Stimulated activated CD8-positive, alpha-beta memory T cell treated with anti-CD3 and anti-CD28 coated beads, Interleukin-7, amount 100 ng/mL, for 1 hour (primary cell): ENCODE measurements at places on chromosomes 3 and 15.

DNA sequence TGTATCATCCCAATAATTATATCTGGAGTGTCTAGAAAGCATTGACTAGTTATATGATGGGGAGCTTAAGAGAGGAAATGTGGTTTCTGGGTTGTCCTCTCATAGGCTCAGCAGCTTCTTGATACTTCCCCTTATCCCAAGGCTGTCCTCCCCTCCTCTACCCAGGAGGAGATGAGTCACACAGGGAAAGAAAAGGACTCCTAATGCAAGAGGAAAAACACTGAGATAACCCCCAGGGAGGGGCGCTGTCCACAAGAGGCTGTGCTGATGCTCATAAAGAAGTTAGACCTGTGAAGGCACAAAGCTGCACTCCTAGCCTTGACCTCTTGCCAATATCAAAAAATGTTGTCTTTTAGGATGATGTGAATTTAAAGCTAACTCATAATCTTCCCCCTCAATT lies 28.8 kb upstream of the GYG1 start:
- no peak for DNase-seq

GRCh38 chr3:157070678-157070999 lies 89.3 kb downstream of the CCNL1 start:
- no peak for DNase-seq

- no peak for DNase-seq
Observed at GRCh38 chr3:100710261-100710968, 1.1 kb downstream of the TFG start.

GRCh38 chr15:50059203-50059772 lies 59.7 kb downstream of the ATP8B4 start:
- no peak for DNase-seq

DNA sequence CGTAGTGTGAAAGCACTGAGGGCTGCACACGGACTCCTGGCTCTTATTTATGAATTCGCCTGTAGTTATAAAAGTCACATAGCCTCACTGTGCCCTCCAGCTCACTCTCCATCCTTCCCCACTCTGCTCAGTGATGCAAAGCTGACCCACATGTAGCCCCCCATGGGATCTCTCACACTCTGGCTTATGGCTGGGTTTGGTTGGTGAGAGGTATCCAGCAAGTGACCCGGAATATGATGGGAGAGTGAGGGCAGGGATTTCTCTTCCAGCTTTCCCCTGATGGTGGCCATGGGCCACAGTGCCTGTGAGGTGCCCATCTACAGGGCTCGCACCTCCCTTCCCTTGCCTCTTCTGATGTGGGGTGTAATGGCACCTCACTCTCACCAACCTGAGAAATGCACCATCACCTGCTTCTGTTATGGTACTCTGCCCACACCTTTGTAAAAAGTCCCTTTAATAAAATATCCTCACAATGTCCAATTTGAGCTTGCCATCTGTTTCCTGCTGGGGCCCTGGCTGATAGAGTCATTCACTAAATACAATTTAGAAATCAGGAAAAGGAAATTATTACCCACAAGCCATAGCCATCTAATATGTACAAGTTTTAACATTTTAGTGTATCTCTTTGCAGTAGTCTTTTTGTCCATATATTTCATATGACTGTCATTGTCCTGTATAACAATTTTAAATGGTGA lies 93.6 kb downstream of the SCN11A start:
- no peak for DNase-seq

DNA sequence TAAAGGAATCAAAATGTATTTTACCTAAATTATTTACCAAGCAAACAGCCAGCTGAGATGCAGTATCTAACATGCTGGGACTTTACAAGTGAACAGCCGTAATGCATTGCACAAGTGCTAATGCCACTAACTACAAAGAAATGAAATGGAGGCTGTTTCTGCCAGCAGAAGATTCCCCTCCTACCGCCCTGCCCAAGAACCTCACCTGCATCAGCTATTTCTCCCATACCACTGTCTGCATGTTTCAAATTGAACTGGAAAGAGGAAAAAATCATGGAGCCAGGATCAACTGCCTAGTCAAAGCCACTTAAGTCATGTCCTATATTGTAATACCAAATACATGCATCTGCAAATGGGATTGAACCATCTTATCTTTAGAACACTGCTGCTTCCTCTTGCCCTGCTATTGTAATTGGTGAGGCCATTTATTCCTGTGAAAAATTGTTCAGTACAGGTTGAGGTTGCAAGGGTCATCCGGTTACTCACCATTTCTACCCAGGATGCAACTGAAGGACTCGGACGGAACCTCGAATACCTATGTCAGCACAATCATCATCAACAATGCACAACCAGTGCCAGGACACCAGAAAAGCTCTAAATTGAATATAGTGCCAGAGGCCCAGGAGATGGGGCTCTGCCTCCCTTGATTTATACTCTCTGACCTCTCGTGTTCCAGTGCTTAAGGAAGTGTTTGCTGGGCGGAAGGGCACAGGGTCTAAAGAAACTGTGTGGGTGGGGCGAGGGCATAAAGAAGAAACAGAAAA lies 27.5 kb downstream of the ANXA2 start:
- no peak for DNase-seq

DNA sequence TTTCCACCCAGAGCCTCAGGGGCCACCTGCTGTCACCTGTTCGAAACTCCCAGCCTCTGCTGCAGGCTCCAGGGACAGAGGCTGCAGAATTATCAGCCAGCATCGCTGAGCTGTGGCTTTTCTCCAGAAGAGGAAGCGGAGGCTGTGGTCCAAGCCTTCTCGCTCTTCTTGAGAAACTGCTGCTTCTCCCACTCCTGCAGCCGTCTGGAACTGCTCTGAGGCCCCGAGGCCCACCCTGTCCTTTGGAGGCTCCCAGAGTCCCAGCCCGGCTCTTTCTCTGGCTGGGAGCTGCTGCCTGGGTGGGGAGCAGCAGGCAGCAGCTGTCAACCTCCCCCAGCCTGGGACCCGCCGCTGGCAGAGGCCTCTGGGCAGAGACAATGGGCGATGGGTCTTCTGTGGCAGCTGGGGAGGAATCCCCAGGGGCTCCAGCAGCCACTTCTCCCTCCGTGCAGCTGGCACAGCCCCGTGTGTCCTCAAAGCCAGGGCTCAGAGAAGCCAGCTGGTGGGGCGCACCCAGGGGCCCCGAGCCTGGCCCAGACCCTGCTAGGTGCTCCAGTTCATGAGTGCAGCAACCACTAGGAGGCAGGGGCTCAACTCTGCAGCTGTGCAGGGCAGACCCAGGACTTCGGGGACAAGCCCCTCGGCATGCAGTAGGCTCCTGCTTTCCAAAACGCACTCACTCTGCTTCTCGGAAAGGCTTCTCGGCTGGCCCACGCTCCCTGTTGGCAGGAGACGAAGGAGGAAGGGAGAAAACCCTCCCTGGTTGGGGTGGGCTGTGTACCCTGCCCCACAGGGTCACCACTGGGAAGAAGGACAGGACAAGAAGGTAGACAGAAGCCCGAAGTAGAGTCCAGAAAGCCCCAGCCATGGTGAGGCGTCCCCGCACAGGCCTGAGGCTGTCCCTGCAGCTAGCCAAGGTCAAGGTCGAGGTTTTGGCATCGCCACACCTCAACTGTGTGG lies 49.9 kb upstream of the FURIN start:
- no peak for DNase-seq

DNA sequence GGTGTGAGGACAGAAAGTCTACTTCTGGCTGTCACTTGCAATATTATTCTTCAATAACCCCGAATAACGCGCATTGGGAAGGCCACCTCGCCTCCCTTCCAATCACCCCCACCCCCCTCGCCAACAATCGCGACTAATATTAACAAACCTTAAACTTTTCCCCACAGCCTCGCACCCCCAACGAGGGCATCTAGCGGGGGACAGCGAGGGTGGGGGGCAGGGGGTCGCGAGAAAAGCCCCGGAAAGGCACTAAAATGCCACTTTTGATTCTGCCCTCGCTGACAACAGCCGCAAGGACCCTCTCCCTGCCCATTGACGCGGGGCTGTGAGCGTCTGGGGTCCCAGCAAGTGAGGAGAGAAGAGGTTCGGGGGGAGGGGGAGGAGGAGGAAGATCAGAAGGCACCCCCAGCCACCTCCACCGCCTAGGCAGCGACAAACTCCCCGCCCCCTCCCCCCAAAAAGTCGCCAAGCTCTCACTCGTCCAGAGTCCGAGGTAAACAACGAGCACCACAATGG lies 868 bp downstream of the SATB1 start:
- DNase-seq = no peak

DNA sequence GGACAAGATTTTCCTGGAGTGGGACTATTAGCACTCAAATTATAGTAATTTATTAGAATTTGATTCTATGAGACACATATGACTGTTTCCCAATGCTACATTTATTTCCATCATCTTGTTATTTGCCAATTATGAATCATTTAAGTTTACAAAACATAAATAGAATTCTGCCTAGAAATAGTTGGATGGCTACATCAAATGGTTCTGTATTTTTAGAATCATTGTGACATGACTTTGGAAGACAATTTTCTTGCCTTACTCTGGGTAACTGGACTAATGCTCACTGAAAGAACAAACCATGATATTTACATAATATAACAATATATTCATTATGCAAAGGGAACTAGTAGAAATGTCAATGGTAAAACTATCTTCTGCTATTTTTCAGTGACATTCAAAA lies 173.5 kb downstream of the ZIC1 start:
- DNase-seq = no peak

- DNase-seq = no peak
Observed at GRCh38 chr3:160112481-160112880, 112.7 kb upstream of the C3orf80 start.
